CD4-positive, alpha-beta T cell treated with Interleukin-17A for 4 hours (primary cell): ENCODE measurements at places on chromosomes 5 and 9.
A peak's percentile ranks its signal among the peaks of the same experiment; 100 is the strongest.

GRCh38 chr9:4070266-4070665 is 229.6 kb downstream of the GLIS3 start:
- no peak for DNase-seq

DNA sequence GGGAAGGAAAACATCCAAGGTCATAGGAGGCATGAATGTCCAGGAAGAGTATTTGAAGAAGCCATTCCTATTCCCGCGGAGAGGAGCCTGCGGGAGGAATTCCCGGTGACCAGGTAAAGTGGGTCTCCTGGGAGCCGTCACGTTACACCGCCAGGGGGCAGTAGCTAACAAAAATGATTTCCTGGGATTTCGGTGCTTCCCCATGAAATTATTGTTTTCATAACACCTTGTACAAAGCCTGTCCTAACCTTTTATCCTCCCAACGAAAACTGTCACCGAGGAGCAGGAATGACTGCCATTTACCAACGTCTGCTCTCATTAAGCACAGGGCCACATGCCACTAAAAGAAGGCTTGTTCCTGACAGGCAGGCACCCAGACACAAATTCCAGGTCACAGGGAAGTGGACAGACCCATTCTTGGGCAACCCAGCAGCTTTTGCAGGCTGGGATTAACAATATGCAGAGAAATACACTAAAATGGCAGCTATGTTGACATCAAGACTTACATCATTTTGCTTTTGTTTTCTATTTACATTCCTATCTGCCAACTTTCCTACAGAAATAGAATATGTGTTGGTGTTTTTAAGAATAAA is 41.2 kb upstream of the CTSL start:
- DNase-seq: peak; percentile 50

DNA sequence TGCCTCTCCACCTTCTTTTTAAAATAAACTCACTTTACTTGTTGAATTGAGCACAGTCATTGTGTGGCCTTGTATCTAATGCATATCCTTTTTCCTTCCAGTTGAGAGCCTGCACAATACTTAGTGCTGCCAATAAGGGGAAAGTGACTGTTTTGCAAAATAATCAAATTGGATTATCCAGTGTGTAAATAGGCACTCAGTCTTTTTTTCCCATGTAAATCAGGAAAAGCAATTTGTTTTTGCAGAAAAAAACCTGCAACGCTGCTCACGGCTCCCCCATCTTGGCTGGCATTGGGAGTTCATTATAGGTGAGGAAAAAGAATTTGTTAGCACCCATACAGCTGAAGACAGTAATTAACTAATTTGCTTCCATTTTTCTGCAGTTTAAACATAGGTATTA is 299.9 kb downstream of the CSNK1G3 start:
- no peak for DNase-seq

- DNase-seq: no peak
Measured at GRCh38 chr9:13432904-13433303, 153.4 kb upstream of the MPDZ start.

DNA sequence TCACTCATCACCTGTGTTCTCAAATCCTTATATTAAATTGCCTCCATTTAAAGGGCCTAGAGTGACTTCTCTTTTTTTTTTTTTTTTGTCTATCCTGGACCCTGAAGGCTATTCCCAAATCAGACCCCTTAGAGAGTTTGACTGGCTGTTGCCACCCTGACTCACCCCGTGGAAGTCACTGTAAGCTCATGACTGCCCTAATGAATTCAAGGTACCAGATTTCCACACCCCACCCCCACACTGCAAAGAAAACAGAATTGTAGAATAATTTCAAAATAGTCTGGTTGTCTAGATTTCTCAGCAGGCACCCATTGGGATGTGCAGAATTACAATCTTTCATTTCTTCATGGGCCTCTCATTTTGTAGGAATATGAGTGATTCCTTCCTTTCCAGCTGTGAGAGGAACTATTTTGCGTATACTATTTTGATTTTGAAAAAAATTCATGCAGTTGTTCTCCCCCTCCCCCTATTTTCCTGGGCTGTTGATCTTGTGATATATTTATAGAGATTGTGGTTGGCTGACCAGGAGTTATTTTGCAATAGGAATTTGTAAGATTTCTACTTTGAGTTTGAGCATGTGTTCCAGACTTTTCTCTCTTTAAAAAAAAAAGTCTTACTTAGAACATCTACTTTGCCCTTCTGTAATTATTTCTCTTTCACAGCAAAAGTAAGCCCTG is 79.1 kb downstream of the ZNF618 start:
- no peak for DNase-seq

GRCh38 chr5:179375236-179375685 is 30.0 kb upstream of the ADAMTS2 start:
- DNase-seq: no peak

- no peak for DNase-seq
Measured at GRCh38 chr5:135448071-135448739, 1.1 kb upstream of the DCANP1 start.

GRCh38 chr5:7653046-7653445 is 197.9 kb downstream of the CFAP90 start:
- DNase-seq: no peak

- no peak for DNase-seq
Measured at GRCh38 chr5:59569608-59570334, 323.8 kb downstream of the PDE4D start.

GRCh38 chr5:81081461-81081835 is 121.3 kb downstream of the RASGRF2 start:
- no peak for DNase-seq

DNA sequence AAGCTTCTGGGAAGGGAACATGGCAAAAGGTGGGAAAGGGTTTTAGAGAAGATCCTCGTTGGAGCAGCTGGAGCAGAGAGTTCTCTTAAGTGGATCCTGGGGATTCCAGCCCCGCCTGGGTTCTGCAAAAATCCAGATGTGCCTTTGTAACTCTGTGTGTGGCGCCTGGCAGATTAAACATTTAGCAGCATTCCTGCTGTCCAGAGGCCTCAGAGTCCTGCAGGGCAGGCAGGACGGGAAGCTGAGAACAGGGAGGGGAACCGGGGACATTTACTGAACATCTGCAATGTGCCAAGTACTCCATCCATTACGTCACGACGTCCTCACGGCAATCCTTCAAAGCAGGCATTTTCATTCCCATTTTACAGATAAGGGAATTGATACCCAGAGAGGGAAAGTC is 6.0 kb downstream of the EIF4E1B start:
- DNase-seq: no peak

- no peak for DNase-seq
Measured at GRCh38 chr9:37486616-37487548, 1.1 kb downstream of the POLR1E start.

DNA sequence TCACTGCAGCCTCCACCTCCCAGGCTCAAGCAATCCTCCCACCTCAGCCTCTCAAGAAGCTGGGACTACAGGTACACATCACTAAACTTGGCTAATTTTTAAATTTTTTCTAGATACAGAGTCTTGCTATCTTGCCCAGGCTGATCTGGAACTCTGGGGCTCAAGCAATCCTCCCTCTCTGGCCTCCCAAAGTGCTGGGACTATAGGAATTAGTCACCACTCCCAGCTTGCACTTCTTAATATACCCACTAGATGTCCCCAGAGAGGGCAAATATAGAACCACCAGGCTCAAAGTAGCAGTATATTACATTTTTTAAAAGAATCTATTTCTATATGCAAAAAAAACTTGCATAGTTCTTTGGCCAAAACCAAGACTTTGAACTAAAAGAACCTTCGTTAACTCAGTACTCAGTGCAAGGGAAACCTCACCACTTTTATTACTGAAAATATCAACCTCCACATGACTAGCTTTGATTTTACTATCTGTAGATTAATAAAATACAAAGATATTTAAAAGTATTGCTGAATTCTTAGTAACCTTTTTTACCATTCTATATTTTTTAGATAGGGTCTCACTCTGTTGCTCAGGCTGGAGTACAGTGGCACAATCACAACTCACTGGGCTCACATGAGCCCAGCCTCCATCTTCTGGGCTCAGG is 25.8 kb upstream of the HSD17B3 start:
- DNase-seq: peak; percentile 62

GRCh38 chr5:157516626-157517325 is 56.8 kb downstream of the NIPAL4 start:
- DNase-seq: no peak

- no peak for DNase-seq
Measured at GRCh38 chr5:135004376-135004775, 29.7 kb downstream of the PITX1 start.

- DNase-seq: no peak
Measured at GRCh38 chr5:2007496-2007877, 124.8 kb upstream of the IRX4 start.

- no peak for DNase-seq
Measured at GRCh38 chr9:130659699-130660248, 4.6 kb upstream of the PRDM12 start.

DNA sequence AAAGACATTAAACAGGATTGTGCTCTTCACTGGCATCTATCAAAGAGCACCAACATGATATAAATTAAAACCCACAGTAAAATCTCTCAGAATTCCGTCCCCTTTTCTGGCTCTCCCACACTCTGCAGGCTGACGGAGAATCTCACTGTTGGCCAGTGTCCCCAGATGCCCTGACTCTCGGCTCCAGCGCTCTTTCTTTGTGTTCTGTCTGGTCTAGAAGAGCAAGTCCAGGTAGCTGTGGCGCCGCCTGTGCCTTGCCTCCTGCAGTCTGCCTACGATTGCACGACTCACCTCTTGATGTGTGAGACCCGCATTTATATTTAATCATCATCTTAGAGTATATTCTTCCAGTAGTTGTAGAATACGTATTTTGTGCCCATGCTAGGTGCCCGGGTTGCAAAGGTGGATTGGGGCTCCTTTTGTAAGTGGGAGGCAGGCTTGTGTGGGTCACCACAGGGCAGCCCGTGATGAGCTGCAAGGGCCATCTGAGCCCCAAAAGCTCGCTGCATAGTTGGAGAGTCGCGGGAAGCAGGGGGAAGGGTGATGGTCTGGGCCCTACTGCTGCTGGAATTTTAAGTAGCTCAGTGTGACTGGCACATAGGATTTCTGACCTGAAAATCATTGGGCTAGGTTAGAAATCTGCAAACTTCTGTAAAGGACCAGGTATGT is 55.6 kb downstream of the EHMT1 start:
- no peak for DNase-seq

- DNase-seq: no peak
Measured at GRCh38 chr5:150386024-150386855, 26.5 kb downstream of the CD74 start.

GRCh38 chr9:134607971-134608370 is 33.6 kb upstream of the COL5A1 start:
- DNase-seq: no peak

DNA sequence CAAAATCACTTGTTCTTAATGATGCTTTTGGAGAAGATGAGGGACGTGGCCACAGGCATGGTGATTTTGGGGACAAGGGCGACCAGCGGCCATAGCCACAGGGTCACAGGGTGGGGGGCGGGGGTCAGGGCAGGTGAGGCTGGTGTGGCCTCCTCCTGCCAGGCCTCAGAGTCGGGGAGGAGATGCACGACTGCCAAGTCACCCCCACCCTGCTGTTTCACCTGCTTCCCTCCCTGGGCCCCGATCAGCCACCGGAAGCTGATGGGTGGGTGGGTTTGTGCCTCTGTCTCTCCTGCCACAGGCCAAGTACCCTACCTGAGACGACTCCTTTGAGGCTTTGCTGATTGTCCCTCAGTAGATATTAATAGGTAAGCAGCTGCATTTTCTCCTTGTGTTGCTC is 199.3 kb downstream of the PAX5 start:
- DNase-seq: no peak

- no peak for DNase-seq
Measured at GRCh38 chr5:72561148-72561972, 54.1 kb upstream of the ZNF366 start.

GRCh38 chr5:171428168-171428696 is 8.8 kb downstream of the FGF18 start:
- no peak for DNase-seq

DNA sequence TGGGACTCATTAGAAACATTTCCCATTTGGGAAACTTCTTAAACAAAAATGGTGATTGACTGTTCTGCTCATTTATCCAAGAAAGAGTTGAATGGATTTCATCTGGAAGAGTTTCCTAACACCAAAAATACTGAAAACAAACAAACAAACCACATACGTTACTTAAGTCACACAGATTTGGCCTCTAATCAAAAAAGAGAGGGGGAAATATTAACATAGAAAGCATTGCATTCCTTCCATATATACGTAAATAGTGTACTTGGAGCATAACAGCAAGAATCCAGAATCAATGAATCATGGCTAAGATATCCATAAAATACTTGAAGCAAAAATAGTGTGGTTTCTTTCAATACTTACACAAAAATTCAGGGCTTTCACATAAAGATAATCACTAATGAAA is 189.8 kb upstream of the MAP3K1 start:
- no peak for DNase-seq

DNA sequence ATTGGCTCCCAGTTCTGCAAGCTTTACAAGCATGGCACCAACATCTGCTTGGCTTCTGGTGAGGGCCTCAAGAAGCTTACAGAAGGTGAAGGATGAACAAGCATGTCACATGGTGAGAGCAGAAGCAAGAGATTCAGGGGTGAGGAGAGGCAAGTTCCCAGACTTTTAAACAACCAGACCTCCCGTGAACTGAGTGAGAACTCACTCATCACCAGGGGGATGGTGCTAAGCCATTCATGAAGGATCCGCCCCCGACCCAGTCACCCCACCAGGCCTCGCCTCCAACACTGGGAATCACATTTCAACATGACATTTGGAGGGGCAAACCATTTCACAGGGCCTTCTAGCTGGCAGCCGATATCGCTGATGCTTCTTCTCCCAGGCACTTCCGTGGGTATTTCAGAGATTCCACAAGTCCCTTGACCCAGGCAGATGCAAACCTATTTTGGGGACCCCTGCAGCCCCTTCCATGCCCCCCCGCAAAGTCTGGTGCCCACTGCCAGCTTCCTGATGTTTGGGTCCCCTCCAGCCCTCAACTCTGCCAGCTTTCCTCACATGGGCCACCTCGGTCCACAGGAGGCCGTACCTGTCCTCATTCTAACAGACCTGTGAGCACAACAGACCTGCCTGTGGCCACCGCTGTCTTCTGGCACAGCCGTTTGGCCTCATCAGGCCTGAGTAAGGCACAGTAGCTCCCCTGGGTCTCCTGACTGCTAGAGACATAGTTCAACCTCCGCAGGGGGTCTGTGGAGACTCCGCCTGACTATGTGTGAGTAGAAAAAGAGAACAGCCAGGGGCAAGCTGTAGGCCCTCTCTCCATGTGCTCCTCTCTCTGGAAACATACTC is 60.7 kb upstream of the ANGPTL2 start:
- DNase-seq: no peak

- no peak for DNase-seq
Measured at GRCh38 chr5:129244478-129244877, 149.9 kb downstream of the ISOC1 start.

DNA sequence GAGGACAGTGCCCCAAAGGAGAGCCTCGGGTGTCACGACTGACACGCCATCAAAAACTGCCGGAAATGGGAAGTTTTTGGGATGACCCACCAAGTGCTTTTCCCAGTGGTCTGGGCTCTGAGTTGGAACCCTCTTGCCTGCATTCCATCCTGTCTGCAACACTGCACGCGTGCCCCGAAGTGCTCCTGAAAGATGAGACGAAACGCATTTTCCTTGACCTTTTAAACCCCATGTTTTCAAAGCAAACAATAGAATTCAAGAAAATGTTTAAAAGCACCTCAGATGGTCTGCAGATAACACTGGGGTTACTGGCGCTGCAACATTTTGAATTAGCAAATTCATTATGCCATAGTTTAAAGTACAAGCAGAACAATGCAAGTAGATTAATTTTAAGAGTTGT is 92.9 kb downstream of the ANKRD18A start:
- DNase-seq: no peak
